GM04503 (cell line): ENCODE measurements at places on chromosomes 7 and 10.

DNA sequence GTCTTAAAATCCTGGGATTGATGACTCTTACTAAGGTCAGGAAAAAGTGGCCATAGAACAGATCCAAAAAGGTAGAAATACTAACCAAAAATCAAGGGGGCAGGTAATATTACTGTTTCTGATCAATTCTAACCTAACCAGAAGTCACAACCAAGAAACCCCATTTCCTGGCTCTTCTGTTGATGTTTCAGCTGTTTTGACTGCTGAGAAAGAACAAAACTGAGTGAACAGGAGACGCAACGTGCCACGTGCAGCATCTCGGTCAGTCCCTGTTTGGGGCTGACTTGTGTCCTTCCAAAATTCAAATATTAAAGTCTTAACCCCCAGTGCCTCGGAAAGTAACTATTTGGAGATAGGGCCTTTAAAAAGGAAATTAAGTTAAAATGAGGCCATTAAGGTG, 56.8 kb downstream of the JAZF1 start:
- no peak for DNase-seq

- DNase-seq = no peak
Measured at GRCh38 chr7:129225206-129225930, 538 bp downstream of the AHCYL2 start.

- DNase-seq = no peak
Measured at GRCh38 chr7:69599955-69600709, 1.9 kb downstream of the AUTS2 start.

- DNase-seq = no peak
Measured at GRCh38 chr10:66651308-66652082, 274.3 kb upstream of the LRRTM3 start.

DNA sequence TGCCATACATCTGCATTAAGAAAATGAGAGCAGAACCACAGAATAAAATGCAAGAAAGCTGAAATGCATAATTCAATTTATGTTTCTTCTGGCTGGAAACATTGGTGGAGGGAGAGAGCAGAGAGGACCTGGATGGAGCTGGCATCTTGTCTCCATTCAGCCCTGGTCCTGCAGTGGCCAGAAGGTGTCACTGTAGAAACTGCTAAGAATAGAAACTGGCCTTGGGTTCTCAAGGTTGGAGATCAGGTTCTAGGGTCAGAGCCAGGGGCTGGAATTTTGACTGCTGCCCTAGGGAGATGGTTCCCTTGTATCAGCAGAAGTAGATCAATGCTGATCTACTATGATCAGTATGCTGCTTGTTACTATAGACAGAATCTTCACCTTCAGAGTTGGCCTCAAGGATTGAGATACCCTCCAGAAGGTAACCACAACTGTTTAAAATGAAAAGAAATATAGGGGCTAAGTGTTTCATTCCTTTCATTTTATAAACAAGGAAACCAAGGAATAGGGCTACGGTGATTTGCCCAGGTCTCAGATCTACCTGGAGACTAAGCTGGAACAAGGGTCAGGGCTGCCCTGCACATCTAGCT, 13.1 kb downstream of the TAS2R41 start:
- DNase-seq = no peak
